Activated T-cell treated with anti-CD3 and anti-CD28 coated beads, Interleukin-2, amount 50 U/mL, for 72 hours (primary cell): ENCODE measurements at places on chromosomes 3 and 15. TPM values are rescaled to one million over a fixed set of nuclear protein-coding genes. Genes with fewer than 3 reads are reported as not detected.

DNA sequence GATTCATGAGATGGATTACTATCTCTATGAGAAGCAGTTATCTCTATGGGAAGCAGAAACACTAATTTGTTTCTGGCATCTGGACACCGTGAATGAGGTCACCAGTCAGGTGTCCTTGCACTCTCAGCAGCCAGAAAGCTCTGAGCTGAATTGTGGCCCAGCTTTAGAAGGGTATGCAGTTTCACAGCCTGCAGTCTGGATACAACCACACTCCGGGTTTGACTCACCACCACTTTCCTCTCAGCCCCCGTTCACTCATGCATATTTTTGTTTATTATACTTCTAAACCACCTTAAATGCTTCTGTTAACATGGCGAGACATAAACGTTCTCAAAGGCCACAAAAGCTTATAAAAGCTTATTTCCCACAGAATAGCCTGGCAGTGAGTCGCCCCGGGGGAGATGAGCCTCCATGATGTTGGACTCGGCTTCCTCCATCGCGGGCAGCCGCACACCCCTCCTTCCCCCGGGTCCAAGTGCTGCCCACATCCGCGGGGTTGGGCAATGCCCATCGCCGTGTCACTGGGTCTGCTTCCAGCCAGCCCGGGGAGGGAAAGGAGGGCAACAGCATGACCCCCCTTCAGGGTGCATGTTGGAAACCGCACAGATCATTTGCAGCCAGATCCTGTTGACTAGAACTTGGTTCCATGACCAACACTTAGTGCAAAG, 16.8 kb upstream of the SLC41A3 start:
- DNase-seq = no peak

GRCh38 chr3:40167958-40168357, 141.5 kb upstream of the EIF1B start:
- DNase-seq = no peak

DNA sequence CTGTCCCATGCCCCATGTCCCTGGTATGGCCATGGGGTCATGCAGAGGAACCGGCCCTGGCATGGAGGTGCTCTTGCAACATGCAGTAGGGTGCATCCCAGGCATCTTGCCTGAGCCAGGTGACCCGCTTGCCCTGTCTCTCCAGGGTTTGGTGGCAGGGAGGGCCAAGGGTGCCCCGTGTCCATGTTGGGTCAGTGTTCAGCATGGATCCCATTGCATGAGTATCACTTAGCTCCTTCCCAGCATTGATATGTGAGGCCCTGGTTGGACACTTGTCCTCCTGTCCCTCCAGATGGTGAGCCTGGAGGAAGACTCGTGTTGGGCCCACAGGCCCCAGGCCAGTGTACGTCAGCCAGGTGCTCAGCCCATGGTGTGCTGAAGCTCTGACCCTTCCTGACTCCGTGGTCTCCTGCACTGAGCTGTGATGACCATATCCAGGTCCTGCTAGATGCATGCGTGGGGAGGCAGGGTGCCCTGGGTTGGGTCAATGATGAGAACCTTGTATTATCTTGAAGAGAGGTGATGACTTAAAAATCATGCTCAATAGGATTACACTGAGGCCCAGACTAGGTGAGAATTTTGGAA, 205.0 kb downstream of the UBE3A start:
- DNase-seq = no peak

DNA sequence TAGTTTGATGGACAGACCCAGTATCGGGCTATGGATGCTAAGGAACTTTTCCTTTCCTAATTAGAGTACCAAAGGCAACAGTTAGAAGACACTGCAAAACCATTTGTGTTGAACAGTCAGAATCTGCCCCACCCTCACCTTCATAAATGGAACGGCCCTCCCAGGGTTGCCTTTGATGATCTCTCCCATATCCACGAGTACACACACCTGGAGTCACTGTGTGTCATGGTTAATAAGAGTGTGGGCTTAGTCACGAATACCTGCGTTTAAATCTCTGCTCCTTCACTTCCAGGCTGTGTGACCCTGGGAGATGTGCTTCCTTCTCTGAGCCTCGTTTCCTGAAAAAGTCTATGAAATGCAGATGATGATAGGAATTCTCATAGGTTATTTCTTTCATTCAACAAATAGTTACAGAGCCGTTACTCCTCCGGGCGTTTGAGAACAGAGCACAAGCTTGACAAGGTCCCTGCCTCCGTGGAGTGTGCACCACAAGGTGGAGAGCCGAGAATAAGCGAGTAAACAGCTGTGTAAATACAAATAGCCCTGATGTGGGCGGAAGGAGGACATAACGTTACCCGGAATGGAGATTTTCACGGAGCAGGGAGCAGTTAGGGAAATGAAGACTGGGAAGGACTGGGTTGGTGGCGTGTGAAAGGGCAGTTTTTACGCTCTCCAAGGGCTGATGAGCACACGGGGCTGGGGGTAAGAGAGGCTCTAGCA, 6.7 kb downstream of the SLC51A start:
- no peak for DNase-seq

DNA sequence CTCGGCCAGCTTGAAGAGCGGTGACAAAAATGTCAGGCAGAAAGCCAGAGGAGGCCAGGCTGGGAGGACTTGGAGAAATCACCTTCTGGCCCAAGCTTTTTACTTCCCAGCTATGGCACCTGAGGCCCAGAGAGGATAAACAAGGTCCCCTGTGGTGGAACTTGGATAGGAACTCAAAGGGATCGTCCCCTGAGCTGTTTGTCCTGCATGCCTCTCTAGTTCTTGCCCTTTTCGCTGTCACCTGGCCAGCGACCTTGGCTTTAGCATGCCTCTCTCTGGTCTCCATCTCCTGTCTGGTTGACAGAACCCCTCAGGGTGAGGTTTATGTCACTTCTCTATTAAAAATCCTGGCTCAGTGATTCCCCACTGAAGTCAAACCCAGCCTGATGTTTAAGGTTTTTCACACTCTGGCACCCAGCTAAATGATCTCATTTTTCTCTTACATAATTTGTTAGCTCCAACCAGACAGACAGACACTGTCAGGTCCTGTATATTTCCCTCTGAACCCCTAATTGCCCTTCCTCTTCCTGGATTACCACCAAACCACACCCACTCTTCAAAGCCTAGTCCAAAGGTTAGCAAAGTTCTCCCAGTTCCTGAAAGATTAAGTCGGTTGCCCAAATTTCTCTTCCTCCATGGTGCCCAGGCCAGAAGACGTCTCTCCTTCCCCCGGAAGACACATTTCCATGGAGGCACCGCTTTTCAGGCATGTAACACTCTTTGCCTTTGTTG, 169.1 kb downstream of the FAM43A start:
- DNase-seq = no peak

DNA sequence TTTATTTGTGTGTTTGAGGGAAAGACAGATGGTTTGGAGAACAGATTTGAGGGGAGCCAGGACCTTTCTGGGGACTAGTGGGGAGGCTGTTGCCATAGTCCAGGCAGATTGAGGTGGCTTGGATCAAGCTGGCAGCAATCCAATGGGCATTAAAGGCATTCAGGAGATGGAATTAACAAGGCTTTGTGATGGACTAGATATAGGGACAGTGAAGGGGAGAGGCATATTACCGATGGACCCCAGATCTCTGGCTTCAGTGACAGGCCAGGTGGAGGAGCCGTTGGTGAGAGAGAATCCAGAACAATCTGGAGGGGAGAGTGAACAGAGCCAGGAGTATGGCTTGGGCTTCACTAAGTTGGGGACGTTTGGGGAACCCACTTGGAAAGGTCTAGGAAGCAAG, 124.8 kb downstream of the EEFSEC start:
- no peak for DNase-seq

DNA sequence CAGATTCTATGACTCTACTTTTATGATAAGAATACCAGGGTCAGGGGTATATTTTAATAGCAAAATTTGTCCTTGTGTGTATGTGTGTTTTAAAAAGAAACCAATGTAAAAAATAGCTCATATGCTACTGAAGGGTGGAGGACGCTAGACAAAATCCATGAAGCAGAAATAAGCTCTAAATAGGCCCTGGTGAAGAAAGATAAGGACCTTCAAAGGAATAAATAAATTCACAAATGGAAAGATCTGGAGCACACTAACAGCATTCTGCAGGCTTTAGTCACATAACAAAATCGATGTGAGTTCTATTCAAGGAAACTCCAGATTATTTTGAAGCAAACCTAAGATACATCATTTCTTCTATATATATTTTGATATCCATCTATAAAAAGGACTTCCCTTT, 27.2 kb upstream of the ATP11B start:
- DNase-seq = no peak

DNA sequence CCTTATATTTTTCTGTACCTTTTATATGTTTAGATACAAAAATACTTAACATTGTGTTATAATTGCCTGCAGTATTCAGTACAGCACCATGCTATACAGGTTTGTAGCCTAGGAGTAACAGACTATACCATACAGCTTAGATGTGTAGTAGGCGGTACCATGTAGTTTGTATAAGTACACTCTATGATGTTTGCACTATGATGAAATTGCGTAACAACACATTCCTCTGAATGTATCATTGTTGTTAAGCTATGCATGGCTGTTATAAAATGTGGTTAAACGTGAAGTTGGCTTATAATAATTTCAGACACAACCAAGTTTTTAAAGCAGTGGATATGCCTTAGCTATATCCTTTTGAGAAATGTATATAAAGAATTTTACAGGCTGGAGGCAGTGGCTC, 328.3 kb downstream of the PLCL2 start:
- no peak for DNase-seq

GRCh38 chr15:44580105-44580504, 43.2 kb downstream of the EIF3J start:
- no peak for DNase-seq

GRCh38 chr3:49476563-49476962, 6.5 kb downstream of the DAG1 start:
- peak; percentile 46 for DNase-seq

DNA sequence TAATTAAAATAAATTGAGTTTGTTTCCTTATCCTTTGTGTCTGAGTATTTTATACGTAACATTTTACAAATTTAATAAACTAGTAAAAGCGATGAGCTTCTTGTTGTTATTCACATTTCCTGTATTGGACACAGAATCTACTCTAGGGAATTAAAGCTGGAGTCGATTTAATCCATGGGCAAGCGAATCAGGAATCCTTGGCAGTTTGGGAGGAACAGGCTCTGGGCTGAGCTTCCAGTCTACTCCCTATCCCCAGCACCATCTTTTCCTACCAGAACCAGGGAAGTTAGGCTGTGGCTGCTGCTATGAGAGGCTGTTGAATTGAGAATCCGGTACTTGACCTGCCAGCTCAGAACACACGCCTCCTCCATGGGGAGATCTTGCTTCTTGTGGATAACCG, 437.3 kb upstream of the TPM1 start:
- no peak for DNase-seq

DNA sequence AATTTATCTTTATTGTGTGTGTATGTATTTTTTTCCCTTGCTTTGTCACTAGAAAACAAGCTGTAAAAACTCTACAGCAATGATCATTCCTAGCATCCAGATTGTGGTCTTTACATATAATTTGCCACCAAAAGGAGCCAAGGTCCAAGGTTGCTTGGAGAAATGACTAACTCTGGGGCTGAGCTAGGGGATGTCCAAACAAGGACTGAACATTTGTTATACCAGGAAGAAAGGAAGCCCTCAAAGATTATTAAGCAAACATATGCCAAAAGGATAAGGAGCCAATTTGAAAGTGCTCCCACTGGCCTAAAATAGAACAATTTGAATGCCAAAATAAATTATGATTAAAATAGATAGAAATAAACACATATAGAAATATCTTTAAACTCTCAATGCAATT, 293.3 kb downstream of the ZIC1 start:
- no peak for DNase-seq

DNA sequence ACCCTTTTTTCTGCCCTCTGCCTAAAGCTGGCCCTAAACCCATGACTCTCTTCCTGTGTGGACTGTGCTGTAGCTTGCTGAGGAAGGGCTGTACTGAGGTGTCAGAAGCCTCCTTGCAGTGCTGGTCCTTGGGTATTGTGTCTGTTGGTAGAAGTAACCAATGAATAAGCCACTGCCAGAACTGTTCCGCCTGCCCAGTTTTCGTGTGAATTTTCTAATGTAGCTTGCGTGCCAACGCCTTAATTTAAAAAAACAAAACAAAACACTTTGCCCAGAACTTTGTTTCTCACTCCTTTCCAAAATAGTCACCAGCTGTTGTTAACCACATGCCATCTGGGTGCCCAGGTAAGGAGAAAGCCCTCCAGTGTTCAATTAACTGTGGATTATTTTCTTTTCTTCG, 101.9 kb downstream of the KLHL25 start:
- peak; percentile 30 for DNase-seq

DNA sequence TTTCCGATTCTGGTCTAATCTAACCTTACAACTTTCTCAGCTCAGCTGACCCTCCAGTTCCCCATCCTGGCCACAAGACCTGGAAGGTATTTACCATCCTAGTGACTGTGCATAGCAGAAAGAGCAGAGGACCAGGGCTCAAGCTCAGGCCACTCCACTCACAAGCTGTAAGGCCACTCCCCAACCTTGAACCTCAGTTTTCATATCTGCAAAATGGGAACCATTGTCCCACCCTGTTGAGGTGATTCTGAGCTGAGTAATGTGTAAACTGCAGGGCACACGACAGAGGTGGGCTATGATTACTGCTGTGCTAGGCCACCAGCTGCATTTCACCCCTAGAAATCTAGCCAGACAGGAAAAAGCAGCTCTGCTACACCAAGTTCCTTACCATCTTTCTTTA, 21.7 kb downstream of the TMEM40 start:
- no peak for DNase-seq

DNA sequence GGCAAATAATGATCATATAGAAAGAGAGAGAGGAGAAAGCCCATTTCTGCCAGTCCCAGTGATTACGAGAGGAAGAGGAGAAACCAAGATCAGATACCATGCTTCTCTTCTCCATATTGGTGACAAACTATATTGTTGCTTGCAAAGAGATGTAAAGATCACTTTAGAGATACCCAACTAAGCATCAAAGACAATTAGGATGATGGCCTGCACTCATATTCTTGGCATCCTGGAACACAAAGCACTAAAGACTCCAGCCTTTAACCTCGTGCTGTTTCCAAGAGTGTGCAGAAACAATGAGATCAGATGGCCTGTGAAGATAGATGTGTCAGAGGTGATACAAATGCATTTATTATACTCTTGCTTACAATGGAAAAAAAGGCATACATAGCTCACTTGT, 170.7 kb upstream of the TP63 start:
- DNase-seq = no peak

GRCh38 chr15:73540161-73540560, 93.0 kb downstream of the NPTN start:
- no peak for DNase-seq

GRCh38 chr3:45817831-45818522, 21.6 kb upstream of the SLC6A20 start:
- DNase-seq = no peak

GRCh38 chr3:65939801-65940246, 98.9 kb downstream of the MAGI1 start:
- DNase-seq = no peak

- DNase-seq = no peak
Observed at GRCh38 chr15:88127432-88127790, 129.1 kb downstream of the NTRK3 start.

NR2E3 gene
- not detected for total RNA-seq

COL8A1 gene
- total RNA-seq = not detected

FANCD2 gene
- 81.2 TPM for total RNA-seq

SCN11A gene
- total RNA-seq = 0.22 TPM

CHRNA3 gene
- total RNA-seq = not detected

SLC51B gene
- not detected for total RNA-seq

COLQ gene
- 2.0 TPM for total RNA-seq

FAM107A gene
- not detected for total RNA-seq

PPP2R3A gene
- 0.53 TPM for total RNA-seq

CFAP20DC gene
- 2.0 TPM for total RNA-seq

LCMT2 gene
- total RNA-seq = 7.8 TPM

SLC22A14 gene
- total RNA-seq = 0.14 TPM

ECE2 gene
- not detected for total RNA-seq
